Liver (tissue), 10 donors: ENCODE measurements at places on chromosomes 2 and 18. TPM values are rescaled to one million over a fixed set of nuclear protein-coding genes. Genes with fewer than 3 reads are reported as not detected.
A peak's percentile ranks its signal among the peaks of the same experiment; 100 is the strongest.

GRCh38 chr2:145771525-145771924 is 1251.6 kb upstream of the ZEB2 start:
- no peak for DNase-seq

DNA sequence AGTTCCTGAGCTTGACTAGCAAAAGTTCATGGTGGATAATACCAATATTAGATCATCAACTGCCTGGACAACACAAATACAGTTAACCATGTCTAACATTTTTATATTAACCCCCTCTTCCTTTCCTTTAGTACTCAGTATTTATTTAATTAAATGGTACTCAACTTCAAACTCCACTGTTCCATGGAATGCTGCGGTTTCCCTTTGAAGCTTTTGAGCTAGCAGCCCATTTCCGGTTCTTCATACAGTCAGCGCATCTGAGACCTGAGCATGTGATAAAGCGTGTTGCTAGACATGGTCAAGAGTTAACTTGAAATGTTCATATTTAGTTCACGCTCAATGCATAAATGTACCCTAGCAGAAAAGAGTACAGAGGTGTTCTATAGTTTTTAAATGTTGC is 278.4 kb downstream of the ALPK2 start:
- no peak for DNase-seq

DNA sequence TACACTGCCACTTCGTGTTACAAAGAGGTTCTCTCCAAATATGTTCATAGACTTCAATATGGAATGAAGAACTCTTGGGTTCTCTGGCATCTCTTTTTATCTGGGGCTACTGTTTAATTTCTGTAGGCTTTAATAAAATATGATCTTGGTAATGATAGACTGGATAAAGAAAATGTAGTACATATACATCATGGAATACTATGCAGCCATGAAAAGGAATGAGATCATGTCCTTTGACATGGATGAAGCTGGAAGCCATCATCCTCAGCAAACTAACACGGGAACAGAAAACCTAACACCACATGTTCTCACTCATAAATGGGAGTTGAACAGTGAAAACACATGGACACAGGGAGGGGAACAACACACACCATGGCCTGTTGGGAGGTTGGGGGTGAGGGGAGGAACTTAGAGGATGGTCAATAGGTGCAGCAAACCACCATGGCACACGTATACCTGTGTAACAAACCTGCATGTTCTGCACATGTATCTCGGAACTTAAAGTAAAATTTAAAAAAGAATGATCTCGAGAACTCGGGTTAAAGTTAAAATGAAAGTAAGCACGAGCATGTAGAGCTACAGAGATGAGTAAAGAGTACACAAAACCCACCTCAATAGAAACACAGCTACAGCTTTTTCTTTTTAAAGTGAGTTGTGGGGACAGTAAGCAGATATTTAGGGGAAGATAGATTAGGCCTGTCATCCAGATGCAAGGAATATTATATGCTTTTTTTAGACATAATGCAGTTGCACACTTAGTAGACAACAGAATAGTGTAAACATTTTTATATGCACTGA is 102.3 kb downstream of the SGPP2 start:
- no peak for DNase-seq

- DNase-seq: peak; percentile 59
Observed at GRCh38 chr18:12391487-12392165, 14.6 kb upstream of the AFG3L2 start.

GRCh38 chr2:238382381-238382781 is 44.3 kb upstream of the ASB1 start:
- DNase-seq: no peak

GRCh38 chr18:25737710-25738311 is 352.6 kb downstream of the SS18 start:
- no peak for DNase-seq

DNA sequence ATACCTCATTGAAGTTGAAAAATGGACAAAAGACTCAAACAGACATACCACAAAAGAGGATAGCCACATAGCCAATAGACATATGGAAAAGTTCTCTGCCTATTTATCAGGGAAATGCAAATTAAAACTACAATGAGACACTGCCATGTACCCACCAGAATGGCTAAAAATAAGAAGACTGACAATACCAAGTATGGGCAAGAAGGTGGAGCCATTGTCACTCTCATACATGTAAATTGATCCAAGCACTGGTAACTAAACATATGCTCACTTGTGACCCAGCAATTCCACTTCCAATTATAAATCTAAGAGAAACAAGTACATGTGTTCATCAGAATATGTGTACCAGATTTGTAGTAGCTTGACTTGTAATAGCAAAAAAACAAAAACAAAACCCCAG is 4.6 kb downstream of the LOXHD1 start:
- no peak for DNase-seq

DNA sequence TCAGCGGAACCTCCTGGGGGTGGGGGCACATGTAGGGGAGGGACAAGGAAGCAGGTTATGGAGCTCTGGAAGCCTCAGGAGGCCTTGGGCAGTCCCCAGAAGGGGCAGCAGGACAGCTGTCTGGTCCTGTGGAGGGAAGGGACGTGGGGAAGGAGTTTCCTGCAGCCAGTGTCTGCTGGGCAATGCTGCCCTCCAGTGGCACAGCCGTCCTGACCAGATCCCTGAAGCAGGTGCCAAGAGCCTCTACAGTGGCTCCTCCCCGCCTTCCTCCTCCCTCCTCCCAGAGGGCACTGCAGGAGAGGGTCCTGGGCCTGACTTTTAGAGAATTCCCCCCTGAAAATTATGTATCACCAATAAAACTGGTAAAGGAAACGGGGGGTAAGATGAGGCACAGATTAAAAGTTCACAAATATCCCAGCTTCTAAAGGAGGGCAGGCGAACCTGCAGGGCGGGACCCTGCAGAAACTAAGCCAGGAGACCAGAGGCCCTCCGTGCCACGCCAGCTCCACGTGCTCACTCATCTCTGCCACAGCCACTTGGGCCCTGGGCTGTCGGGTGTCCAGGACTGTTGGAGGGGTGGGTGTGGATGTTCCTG is 258.5 kb downstream of the TWIST2 start:
- no peak for DNase-seq

GRCh38 chr18:63936932-63937393 is 12.1 kb upstream of the HMSD start:
- no peak for DNase-seq

GRCh38 chr2:112718863-112719370 is 1.9 kb upstream of the NT5DC4 start:
- DNase-seq: no peak

GRCh38 chr2:77813599-77813998 is 291.4 kb upstream of the LRRTM4 start:
- no peak for DNase-seq

- no peak for DNase-seq
Observed at GRCh38 chr18:22169889-22170420, 566 bp downstream of the GATA6 start.

DNA sequence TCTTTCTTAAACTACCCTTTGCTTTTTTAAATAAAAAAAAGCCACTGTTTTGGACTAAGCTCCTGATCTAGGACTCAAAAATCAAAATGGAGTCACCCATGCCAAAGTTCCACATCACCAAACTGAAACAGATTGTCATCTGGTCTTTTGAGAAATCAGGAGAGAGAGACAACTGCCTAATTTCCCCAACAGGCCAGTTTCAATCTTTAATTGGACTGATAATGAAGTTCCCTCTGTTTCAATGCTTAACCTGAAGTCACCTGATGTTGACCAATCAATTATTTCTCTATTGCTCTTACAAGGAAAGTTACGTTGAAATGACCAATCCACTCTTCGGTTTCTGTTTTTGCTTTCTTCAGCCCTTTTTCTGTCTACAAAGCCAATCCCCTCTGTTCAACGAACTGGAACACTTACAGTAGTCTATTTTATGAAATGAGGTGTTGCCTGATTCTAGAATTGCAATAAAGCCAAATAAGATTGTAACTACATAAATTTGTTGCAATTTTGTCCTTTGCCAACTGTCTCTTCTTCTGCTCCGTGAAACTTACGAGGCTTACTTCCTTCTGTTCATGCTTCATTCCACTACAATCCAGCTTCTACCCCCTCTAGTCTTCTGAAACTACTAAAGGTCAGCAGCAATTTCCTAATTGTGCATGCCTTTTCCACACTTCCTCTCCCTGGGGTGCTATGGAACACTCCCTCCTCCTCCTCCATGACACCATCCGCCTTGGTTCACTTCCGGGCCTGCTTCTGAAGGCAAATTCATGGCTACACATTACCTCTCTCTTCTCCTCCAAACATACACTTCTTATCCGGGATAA is 95.2 kb upstream of the CD302 start:
- DNase-seq: no peak

DNA sequence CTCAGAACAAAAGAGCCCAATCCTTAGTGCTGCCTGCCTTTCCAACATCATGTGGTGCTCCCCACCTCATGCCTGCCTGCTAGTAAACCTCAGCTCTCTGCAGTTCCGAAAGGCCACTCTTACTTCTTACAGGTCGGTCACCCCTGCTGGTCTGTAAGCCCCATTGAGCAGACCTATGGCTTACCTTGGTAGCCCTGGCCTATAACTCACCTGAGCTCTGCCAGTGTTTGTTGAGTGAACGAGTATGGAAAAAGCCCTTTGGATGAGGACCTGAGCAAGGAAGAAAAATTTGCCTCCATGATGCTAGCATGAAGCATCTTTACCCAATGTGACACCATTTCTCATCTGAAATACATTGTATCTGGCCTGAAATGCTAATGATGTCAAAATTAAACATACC is 83.3 kb downstream of the LIPG start:
- DNase-seq: no peak

DNA sequence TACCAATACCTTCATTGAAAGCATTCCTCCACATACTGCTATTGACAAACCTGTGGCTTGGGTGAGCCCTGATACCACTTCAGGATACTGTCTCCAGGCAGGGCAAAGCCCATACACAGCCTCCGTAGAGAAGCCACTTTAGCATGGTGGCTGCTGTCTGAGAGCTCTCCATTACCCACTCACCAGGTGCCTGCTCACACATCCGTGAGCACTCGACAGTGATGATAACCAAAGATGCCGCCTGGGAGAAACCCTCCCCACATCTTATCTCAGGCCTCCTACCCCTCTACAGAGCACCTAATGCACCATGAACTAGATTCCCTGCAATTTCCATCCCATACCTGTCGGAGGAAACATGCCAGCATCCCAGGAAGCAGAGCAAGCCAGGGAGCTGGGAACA is 57.6 kb upstream of the KLHL29 start:
- no peak for DNase-seq

DNA sequence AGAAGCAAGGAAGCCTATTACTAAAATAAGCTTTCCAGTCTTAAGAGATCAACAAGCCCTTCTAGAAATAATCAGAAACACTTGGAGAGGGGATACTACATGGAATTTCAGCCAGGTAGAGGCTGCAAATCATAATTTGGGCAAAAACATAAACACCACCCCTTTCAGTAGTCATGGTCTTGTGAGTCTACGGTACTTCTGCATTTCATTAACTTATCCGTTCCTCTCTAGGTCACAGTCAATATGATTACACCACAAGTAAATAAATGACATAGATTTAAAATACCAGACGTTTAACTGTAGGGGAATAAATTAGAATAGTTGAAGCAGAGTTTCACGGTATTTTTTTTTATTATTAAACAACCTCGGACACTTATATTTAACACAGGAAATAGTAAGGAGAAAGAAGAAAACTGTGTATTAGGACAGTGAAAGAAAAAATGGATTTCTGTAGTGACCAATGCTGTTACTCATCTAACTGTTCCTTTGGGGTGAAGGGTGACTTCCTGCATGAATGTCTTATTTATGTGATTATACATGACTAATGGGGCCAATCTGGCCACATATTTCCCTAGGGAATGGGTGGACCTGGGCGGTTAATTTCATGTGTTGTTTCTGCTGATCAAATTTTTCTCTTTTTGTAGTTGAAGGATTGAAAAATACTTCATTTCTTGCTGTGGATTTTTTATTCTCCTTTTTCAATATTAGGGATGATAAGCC is 456.6 kb upstream of the UBE2E3 start:
- DNase-seq: no peak

DNA sequence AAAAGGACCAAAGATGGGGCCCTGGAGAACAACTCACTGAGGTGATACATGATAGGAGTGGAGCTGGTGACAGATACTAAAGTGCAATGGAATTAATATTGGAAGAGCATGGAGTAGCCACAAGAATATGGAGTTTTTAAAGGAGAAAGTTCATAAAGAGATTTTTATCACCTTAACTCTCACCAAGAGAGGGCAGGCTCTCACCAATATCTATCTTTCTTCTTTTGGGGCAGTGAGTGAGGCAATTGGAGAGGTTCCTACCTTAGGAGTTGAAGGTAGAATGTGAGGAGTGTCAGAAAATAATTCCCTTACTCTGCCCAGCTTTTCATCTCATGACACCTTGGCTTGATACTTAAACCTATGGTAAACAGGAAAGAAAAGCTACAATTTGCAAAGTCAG is 233.7 kb upstream of the CWC22 start:
- no peak for DNase-seq

DNA sequence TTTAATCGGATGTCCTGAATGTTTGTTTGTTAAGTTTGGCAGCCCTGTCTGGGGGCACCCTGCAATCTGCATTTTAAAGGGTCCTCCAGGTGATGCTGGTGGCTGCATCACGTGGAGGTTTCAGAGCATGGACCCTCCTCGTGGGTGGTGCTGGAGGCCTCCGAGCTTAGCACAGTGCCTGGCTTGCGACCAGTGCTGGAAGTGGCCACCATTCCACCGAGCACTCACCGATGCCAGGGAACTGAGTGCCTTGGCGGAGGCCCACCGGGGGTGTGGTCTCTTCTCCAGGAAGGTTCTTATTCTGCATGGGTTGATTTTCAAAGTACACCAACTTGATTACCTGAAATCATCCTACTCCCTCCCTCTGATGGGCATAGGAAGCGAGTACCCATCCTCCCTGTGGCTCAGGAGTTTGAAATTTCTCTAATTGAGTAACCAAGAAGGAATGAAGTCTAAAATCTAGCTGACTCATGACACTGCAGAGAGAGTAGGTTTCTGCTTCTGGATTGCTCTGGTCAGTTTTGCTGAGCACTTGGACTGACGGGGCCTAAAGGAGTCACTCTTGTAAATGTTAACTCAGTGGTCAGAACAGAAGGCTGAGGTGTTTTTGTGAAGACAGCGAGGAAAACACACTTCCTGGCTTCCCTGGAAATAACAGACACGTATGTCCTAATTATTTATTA is 58.1 kb upstream of the SLC66A3 start:
- DNase-seq: no peak

DNA sequence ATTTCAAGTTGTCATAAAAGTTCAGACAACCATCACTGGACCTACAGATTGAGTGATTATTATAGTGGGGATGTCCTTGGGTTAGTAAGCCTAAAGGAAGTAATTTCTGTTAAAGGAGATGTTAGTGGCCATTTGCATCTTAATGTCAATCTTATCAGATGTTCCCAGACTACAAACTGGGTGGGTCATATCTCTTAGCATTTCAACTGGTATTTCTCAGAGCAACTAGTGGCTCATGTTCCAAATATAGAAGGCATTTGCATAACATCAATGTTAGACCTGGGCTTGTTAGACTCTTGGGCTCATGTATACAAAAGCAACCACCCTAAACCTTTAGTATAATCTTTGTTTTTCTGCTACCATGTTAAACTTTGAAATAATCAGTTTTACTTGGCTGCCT is 17.9 kb downstream of the PLEKHA3 start:
- DNase-seq: no peak

The CRYGC gene
- polyA plus RNA-seq: not detected

The SCN1A gene
- 0.11 TPM for polyA plus RNA-seq

The TEKT4 gene
- polyA plus RNA-seq: not detected

The BMP10 gene
- polyA plus RNA-seq: 10.0 TPM

The FSHR gene
- polyA plus RNA-seq: not detected

The PSME4 gene
- 16.7 TPM for polyA plus RNA-seq

The LIMS4 gene
- not detected for polyA plus RNA-seq

The DOK1 gene
- polyA plus RNA-seq: 3.6 TPM

The PKDCC gene
- 2.0 TPM for polyA plus RNA-seq

The SLC4A3 gene
- 0.08 TPM for polyA plus RNA-seq

The TMEM18 gene
- 10.9 TPM for polyA plus RNA-seq

The DYSF gene
- polyA plus RNA-seq: 12.0 TPM
